ENCODE measurements at places on chromosomes 11 and 22.

GRCh38 chr11:6693342-6694228 is 10.4 kb upstream of the MRPL17 start:
- peak; percentile 52 for DNase-seq

DNA sequence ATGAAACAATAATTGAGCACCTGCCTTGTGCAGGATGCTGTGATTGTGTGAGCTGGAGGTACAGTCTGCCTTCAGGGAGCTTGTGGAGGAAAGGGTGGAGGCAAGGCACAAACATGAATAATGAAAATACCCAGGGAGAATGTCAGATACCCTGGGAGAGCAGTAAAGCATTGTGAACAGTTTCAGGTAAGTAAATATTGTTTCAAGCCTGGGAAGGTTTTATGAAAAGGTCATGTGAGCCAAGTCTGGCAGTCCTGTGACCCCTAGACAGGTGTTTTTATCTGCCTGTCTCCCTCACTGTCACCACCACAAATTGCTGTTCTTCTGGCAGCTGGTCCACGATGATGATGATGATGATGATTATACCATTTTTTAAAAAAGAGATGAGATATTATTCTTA is 32.0 kb downstream of the SPECC1L start:
- no peak for DNase-seq

- peak; percentile 18 for DNase-seq
Observed at GRCh38 chr11:117989351-117990102, 3.3 kb downstream of the IL10RA start.

GRCh38 chr11:97570636-97571035 is 1180.8 kb downstream of the JRKL start:
- DNase-seq, result no peak

GRCh38 chr11:35158701-35159510 is 19.9 kb downstream of the CD44 start:
- no peak for DNase-seq

DNA sequence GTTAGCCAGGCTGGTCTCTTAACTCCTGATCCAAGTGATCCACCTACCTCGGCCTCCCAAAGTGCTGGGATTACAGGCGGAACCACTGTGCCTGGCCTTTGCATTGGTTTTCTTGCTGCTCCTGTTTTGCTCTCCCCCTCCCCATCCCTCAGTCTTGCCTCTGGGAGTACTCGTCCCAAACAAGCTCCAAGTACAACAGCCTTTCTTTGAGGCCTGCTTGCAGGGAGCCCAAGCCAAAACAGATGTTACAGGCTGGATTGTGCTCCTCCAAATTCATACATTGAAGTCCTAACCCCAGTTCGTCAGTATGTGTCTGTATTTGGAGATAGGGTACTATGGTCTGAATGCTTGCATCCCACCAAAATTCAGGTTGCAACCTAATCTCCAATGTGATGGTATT is 8.6 kb downstream of the IGLL1 start:
- no peak for DNase-seq

DNA sequence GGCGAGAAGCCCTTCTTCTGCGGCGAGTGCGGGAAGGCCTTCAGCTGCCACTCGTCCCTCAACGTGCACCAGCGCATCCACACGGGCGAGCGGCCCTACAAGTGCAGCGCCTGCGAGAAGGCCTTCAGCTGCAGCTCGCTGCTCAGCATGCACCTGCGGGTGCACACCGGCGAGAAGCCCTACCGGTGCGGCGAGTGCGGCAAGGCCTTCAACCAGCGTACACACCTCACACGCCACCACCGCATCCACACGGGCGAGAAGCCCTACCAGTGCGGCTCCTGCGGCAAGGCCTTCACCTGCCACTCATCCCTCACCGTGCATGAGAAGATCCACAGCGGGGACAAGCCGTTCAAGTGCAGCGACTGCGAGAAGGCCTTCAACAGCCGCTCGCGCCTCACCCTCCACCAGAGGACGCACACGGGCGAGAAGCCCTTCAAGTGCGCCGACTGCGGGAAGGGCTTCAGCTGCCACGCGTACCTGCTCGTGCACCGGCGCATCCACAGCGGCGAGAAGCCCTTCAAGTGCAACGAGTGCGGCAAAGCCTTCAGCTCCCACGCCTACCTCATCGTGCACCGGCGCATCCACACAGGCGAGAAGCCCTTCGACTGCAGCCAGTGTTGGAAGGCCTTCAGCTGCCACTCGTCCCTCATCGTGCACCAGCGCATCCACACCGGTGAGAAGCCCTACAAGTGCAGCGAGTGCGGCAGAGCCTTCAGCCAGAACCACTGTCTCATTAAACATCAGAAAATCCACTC is 12.2 kb downstream of the ZNF74 start:
- DNase-seq, result no peak

- DNase-seq, result no peak
Observed at GRCh38 chr11:121104312-121104762, 3.3 kb downstream of the TECTA start.

- no peak for DNase-seq
Observed at GRCh38 chr11:113531083-113531482, 55.9 kb upstream of the DRD2 start.

GRCh38 chr11:119889111-119889510 is 160.1 kb upstream of the NECTIN1 start:
- no peak for DNase-seq

- DNase-seq, result peak; percentile 50
Observed at GRCh38 chr11:61967924-61968757, 707 bp upstream of the FTH1 start.

DNA sequence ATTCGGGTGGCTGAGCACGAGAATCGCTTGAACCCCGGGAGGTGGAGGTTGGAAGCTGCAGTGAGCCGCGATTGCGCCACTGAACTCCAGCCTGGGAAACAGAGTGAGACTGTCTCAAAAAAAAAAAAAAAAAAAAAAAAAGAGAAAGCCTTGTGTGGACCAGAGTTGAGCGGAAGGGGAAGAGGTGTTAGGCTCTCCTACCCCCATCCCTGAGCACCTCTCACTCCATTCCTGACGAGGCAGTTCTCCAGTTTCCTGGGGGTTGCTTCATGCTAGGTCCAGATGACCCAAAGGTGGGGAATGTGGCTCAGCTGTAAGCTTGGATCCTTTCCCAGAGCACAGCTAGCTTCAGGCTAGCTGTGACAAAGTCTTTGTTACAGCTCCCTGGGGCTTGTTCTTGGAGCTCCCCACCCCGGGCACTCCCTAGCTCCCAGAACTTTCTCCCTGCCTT is 8.8 kb upstream of the DNAL4 start:
- DNase-seq, result no peak

- no peak for DNase-seq
Observed at GRCh38 chr11:12330485-12331231, 46.7 kb upstream of the PARVA start.

DNA sequence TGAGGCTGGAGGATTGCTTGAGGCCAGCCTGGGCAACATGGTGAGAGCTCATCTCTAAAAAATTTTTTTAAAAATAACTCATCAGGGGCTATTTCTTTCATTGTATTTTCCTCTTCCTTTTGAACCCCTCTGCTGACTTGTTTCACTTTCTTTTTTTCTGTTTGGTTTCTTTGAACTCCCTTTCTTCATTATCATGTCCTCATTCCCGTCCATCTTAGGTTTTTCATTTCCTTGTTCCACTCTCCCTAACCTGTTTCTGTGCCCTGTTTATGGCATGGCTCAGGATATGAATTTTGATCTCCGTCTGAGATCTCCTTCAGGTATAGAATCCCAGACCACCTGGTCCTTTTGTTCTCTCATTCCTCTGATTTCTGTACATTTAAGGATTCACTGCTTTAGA is 12.5 kb downstream of the MARK2 start:
- no peak for DNase-seq

- DNase-seq, result no peak
Observed at GRCh38 chr22:48784701-48785503, 1042.8 kb downstream of the BRD1 start.

GRCh38 chr11:19237813-19238212 is 2.9 kb downstream of the E2F8 start:
- DNase-seq, result no peak

DNA sequence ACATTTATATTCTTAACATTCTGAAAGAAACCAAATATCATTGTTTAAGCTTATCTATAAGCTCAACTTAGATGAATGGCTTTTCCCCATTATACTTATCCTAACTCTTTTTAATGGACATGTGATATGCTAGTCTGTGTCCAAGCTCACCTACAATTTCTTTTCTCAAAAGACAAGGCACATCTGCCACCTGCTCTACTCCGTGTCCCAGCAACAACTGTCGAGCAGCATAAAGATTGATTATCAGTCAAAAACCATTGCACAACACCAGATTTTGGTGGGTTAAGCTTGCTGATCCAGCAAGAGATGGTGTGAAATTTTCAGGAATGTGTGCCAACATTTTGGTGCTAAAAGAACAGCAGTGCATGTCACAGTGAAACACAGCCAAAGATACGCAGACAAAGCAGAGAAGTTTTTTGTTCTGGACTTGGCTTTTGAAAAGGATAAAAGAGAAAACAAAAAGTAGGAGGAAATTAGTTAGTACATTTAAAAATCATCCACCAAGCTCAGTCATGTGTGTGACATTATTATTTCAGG is 65.8 kb downstream of the DCDC1 start:
- DNase-seq, result no peak

DNA sequence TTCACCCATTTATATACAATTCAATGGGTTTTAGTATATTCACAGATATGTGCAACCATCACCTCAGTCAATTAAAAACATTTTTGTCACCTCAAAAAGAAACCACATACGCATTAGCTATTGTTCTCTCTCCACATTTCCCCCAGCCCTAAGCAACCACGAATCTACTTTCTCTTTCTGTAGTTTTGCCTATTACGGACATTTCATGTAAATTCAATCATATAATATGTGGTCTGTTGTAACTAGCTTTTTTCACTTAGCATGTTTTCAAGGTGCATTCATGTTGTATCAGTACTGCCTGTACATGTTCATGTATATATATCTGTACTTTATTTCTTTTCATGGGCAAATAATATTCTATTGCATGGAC is 104.7 kb upstream of the RRM1 start:
- DNase-seq, result peak; percentile 14

DNA sequence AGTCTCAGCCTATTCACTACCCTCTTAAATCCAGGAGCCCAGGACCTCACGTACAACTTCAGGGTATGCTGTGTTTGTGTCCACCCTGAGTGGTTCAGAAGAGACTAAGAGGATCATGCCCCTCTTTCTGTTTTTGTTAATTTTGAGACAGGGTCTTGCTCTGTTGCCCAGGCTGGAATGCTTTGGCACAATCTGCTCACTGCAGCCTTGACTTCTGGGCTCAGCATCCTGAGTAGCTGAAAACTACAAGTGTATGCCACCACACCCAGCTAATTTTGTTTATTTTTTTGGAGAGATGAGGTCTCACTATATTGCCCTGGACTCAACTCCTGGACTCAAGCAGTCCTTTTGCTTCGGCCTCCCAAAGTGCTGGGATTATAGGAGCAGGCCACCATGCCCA is 118.5 kb downstream of the NAT10 start:
- DNase-seq, result no peak

GRCh38 chr11:104946907-104947306 is 21.5 kb downstream of the CASP4 start:
- peak; percentile 41 for DNase-seq

- DNase-seq, result no peak
Observed at GRCh38 chr22:49629586-49630447, 197.9 kb downstream of the BRD1 start.

GRCh38 chr11:59667812-59668187 is 1.0 kb downstream of the PATL1 start:
- DNase-seq, result no peak

GRCh38 chr11:58671983-58672633 is 49.6 kb downstream of the CNTF start:
- DNase-seq, result no peak

GRCh38 chr22:39130892-39131855 is 21.3 kb downstream of the CBX7 start:
- DNase-seq, result no peak

DNA sequence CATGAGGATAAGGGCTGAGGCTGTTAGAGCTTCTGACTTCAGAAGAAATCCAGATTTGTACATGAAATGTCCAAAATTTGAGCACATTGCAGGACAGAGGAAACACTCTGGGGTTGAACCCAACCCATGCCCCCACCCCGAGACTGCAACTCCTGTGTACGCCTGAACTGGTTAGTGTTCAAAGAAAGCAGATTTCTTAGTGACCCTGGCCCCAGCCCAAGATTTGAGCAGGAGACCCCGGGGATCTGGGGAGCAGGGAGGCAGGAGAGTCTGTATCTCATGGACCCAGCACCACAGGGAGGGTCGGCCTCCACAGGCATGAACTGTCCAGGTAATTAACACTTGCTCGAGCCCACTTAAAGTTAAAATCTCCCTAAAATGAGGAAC is 69.3 kb upstream of the WNT7B start:
- no peak for DNase-seq

- DNase-seq, result peak; percentile 51
Observed at GRCh38 chr11:113994077-113994954, 19.4 kb downstream of the HTR3A start.

GRCh38 chr22:50726643-50727340 is 11.2 kb upstream of the ACR start:
- no peak for DNase-seq

DNA sequence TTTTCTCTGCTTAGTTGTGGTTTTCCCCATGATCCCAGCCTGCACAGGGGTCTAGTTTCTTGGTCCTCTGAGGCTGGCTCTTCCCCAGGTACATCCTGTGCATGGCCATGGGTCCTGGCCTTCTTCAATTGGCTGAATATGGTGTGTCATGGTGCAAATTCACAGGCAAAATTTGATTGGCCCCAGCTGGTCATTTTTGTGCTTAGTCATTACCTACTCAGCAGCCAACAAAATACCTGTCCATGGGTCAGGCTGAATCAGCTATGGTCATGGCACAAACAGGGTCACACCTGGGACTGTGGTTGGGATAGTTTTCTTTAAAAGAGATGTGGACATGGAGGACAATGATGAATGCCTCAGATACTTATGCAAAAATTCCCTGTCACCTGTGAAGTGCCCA is 85.7 kb downstream of the CSNK2A3 start:
- no peak for DNase-seq

DNA sequence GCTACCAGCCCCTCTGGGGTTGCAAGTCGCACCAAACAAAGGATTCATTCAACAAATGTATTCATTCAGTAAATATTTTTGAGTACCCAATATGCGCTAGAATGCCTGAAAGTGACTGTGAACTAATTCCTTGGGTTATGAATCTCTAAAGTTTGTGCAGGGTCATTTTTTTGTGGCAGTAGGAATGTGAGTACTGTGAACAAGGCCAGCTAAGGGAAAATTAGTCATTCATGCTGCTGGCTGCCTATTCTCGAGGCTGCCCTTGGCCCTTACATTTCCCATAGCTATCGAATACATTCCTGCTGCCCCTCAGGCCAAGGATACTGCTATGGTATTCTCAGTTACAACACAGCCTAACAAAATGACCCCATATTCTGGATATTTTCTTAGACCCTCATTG is 141.6 kb downstream of the TRPC6 start:
- no peak for DNase-seq

GRCh38 chr11:33211153-33211552 is 46.0 kb upstream of the HIPK3 start:
- no peak for DNase-seq

DNA sequence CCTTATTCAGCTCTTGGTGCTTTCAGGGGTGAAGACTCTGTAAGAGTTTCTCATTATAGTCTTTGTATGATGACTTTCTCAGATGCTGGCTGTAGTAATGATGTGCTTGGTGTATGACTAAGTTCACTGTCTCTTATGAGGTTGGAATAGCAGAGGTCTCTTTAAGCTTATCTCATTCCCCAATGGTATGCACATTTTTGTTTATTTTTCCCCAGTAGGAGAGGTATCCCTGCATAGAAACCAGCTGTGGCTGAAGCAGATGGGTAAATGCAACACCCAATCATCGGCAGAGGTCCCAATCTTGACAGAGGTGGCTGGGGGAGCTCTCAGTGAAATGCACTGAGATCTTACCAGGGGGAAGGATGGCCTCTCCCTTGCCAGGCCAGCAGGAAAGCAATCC is 34.6 kb downstream of the BBOX1 start:
- DNase-seq, result no peak

- DNase-seq, result no peak
Observed at GRCh38 chr11:74735365-74735928, 4.2 kb upstream of the CHRDL2 start.

Measured in CD4-positive, alpha-beta T cell treated with Interleukin-17A for 4 hours (primary cell).